Mucosa of descending colon (tissue), 3 donors: ENCODE measurements at places on chromosomes 6 and 20. TPM values are rescaled to one million over a fixed set of nuclear protein-coding genes. Genes with fewer than 3 reads are reported as not detected.

CASS4 gene
- total RNA-seq: 0.61 TPM

DAAM2 gene
- total RNA-seq: 6.1 TPM

GRCh38 chr20:62359043-62359490 is 8.0 kb downstream of the LAMA5 start:
- DNase-seq: peak; percentile 26

PTCRA gene
- not detected for total RNA-seq

DNA sequence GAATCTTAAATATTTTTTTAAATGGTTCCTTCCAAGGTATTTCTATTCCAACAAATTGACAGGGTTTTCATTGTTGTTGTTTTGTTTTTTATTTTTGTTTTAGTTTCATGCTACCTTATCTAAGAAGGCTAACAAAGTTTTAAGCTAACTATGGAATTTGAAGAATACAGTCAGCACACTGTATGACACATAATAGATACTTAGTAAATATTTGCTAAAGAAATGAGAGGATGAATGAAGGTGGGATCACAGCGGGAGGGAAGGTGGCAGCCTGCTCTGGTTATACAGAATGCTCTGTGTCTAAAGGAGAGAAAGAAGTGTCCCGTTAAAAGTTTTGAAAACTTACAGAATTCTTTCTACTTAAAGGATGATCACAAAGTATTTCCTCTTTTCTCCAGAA is 43.7 kb upstream of the DST start:
- no peak for DNase-seq

BPIFB2 gene
- not detected for total RNA-seq

NKAIN4 gene
- total RNA-seq: 1.6 TPM
